ENCODE measurements at places on chromosomes 5 and 9.

DNA sequence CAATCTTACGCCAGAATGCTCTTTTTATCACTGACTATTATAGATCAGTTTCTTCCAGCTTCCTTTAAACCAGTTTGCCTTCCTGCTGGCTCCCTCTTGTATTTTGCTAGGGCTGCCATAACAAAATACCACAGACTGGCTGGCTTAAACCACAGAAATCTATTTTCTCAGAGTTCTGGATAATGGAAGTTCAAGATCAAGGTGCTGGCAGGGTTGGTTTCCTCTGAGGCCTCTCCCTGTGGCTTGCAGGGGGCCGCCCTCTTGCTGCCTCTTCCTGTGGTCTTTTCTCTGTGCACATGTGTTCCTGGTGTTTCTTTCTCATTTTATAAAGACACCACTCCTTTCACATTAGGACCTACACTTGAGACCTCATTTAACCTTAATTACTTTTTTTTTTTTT lies 6.8 kb upstream of the FXN start:
- DNase-seq, result no peak

DNA sequence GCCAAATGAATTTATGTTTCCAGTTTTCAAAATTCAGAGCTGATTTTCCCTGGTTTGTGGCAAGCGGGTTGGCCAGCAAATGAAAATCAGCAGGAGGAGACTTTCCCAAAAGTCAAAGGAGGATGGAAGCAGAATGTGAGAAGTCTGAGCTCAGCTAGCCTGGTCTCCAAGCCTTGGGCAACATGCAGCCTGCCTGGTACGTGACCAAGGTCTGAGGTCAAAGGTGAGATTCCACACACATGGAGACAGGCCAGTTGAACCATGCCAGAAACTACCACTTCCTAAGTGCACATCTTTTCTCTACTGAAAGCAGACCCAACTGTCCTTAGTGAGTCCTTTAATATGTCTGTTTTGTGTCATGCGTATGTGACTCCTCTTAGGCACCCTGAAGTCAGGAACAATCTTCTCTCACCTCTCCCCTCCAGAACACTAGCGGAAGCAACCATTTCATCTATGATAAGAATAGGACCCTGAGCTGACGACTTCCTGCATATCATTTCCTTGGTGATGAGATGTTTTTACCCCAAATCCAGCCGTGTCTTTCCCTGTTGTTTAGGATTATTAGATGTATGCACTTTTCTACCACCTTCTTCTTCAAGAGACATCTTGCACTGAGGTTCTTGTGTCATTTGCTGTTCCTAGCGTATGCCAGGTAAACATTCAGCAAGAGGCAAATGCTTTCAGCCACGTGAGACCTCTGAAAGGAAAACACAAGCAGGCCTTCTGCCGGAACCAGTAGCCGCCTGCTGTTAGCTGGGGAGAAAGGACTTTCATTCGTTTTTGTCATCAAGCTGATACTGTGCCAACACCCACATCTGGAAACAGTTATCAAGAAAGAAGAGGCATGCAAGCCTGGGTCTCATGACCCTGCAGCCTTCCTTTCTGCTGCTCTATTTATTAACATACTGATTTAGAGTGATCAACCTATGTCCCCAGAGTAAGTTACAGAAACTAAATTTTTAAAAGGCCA lies 9.7 kb upstream of the TGFBI start:
- DNase-seq, result peak; percentile 31

- DNase-seq, result no peak
Measured at GRCh38 chr9:131595696-131596429, 50.5 kb downstream of the PRRT1B start.

GRCh38 chr9:133536080-133536479 lies 1.6 kb downstream of the ADAMTSL2 start:
- DNase-seq, result no peak

- no peak for DNase-seq
Measured at GRCh38 chr9:84617411-84618029, 52.0 kb upstream of the NTRK2 start.

DNA sequence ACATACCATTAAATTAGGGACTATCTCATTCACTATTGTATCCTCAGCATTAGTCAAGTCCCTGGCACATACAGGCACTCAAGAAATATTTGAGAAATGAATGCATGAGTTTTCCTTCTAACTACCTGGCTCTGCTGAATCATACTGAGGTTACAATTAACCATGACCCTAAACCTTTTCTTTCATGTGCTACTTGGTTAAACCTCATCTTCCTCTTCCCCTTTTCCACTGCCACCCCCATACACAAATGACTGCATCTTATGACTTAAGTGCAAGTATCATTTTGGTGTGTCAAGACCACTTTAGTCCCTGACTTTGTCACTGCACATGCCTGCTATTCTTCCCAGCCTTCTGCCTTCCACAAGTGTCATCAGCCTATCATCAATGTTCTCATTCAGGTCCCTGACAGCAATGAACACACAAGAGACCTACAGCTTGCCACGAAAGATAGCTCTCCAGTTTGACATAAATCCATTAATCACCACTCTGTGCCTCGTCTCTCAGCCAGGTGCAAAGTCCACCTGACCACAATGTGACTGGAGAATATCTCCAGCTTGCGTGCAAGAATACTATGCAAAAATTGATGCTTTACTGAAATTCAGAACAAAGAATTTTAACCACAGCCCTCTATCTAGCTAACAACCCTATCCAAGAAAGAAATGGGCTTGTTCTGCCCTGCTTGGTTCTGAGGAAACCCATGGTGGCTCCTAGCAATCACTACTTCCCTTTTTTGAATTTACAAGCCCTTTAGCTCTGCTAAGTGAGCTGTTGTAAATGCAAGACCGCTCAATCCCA lies 74.5 kb downstream of the MAPKAP1 start:
- DNase-seq, result no peak

GRCh38 chr5:159874263-159874662 lies 42.0 kb upstream of the ADRA1B start:
- no peak for DNase-seq

- no peak for DNase-seq
Measured at GRCh38 chr5:40630126-40630525, 49.6 kb upstream of the PTGER4 start.

DNA sequence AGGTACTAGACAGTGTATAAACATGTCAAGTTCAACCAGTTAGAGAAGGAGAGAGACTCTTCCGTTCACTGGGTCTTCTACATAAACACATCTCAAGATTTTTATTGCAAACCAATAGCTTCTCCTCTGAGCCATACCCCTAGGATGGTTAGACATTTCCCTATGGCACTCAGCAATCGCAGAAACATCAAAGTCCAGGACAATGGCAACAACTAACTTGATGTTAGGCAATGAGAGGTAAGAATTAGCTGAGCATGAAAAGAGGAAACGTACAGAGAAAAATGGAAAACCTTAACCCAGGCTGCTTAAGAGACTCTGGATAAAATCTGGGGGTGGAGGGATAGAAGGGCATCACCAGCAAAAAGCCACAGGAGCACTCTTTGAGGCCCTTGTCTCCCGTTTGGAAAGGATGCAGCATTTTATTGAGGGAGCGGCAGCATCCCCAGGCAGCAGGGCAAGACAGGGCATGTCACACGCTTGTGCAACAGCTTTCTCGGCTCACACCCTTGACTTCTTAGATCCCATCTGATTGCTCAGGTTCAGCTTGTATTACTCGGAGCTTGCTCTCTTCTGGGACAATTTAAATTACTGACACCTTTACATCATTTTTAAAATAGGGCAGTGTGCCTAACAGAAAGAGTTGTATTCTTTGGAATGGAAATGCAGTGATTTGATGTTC lies 8.6 kb upstream of the PSAT1 start:
- no peak for DNase-seq

- DNase-seq, result no peak
Measured at GRCh38 chr5:41148448-41148847, 64.9 kb downstream of the C6 start.

GRCh38 chr9:61669352-61669751 lies 479.5 kb downstream of the SPATA31A7 start:
- DNase-seq, result no peak

GRCh38 chr5:113425909-113426308 lies 8.9 kb downstream of the TSSK1B start:
- no peak for DNase-seq

- peak; percentile 14 for DNase-seq
Measured at GRCh38 chr9:101530076-101530711, 3.5 kb upstream of the RNF20 start.

DNA sequence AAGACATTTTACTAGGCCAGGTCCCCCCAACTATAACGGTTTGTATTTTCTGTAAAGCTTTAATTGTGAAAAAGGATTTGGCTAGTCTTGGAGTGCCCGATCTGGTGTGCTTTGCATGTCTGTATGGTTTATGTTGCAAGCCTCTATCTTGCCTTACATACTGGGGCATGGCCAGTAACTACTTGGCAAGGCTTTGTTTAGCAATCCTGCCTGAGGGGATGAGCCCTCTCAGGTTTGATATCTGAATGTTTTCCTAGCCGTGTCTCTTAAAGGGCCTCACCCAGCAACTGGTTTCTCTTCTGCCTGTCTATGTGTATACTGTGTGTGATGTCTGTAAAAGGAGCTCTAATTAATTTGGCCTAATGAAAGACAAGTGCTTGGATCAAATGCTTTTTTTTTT lies 61.3 kb upstream of the SPINK5 start:
- no peak for DNase-seq

- no peak for DNase-seq
Measured at GRCh38 chr5:43851741-43852140, 248.8 kb downstream of the NNT start.

- DNase-seq, result no peak
Measured at GRCh38 chr5:4661836-4662235, 478.3 kb upstream of the ADAMTS16 start.

- DNase-seq, result no peak
Measured at GRCh38 chr9:504921-505740, 290.5 kb downstream of the DOCK8 start.

DNA sequence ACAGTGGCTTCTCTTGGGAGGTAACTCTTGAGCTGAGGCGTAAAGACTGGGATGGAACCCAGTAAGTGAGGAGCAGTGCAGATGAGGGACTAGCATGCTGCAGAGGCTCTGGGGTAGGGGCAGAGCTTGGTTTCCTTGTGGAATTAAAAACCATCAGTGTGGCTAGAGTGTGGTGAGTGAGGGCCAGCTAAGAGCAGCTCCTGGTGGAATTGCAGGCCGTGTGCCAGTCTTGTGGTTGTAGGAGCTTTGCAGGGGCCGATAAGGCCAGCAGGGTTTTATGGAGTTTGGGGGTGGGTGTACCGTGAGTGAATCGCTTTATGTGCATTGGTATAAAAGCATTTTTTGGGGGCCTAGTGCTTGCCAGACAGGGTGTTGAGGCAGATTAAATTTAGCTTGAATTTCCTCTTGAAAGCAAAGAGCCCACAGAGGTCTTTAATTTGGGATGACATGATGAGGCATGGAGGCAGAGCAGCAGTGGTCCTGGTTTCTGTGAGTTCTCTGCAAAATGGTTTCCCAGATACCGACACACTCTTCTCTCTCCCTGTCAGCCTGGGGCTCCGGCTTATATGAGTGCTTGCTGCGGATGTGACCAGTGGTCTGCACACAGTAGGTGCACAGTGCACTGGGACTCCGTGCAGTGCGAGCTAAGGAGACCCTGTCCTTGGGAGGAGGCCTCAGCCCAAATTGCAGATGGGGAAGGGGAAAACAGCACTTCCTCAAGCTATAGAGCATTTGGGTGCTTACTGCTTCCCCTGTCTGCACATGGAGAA lies 176.4 kb upstream of the PITX1 start:
- DNase-seq, result no peak

GRCh38 chr9:9949368-9949767 lies 663.4 kb downstream of the PTPRD start:
- no peak for DNase-seq

- no peak for DNase-seq
Measured at GRCh38 chr5:36815871-36816270, 60.7 kb upstream of the NIPBL start.

- no peak for DNase-seq
Measured at GRCh38 chr9:128298535-128299482, 22.7 kb downstream of the SWI5 start.

GRCh38 chr5:115578657-115579056 lies 23.6 kb downstream of the TICAM2 start:
- no peak for DNase-seq

- no peak for DNase-seq
Measured at GRCh38 chr5:115847290-115847689, 5.6 kb downstream of the AP3S1 start.

GRCh38 chr5:35856765-35857351 lies at the start of gene IL7R:
IL7R (plus strand) TSS chr5:35856891; CDS start chr5:35856978, 87 bp downstream.
- DNase-seq, result no peak

DNA sequence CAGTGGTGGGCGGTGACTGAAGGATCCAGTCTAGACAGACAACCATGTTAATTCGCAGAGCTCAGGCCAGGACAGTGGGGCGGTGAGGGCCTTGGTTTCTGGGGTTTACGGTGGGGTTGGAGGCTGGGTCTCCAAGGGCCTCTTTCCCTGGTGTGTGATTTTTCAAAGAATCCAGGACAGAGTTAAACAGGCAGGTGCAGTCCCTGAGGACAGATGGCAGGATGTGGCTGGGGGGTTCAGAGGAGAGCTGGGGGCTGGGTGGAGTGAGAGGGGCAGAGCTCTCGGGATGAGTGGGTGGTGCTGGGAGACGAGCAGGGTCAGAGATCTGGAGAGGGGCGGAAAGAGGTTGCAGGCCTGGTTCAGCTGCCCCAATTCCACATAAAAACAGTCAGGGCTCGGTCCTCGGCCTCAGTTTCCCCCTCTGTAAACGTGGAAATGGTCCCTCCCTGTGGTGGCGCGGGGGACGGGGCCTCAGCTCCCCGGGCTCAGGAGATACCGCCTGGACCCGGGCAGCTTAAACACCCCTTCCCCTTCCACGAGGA lies 145.9 kb downstream of the GAPVD1 start:
- DNase-seq, result no peak

DNA sequence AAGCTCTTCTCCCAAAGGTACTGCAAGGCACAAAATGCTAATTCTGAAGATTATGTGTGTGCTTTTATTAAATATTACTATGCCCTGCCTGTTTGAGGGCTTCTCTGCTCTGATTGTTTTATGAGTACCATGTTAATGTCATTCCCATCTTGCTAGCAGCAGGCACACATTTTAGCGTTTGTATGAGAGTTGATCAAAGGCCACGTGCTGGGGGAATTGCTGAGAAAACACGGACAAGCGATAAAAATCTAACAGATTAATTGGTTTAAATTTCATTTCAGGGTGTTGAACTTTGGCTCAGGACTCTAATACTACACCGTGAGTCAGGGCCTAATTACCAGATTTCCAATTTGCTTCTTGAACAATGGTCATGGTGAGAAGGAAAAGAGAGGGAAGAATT lies 298.4 kb downstream of the EBF1 start:
- DNase-seq, result no peak

DNA sequence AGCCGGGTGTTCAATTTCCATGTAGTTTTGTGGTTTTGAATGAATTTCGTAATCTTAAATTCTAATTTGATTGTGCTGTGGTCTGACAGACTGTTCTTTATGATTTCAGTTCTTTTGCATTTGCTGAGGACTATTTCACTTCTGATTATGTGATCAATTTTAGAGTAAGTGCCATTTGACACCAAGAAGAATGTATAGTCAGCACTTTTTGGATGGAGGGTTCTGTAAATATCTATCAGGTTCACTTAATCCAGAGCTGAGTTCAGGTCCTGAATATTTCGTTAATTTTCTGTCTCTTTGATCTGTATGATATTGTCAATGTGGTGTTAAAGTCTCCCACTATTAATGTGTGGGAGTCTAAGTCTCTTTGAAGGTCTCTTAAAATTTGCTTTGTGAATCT lies 944.9 kb downstream of the TLE4 start:
- no peak for DNase-seq

- no peak for DNase-seq
Measured at GRCh38 chr9:22103685-22104575, 94.8 kb upstream of the CDKN2B start.
